ENCODE measurements at places on chromosomes 6 and 20.

DNA sequence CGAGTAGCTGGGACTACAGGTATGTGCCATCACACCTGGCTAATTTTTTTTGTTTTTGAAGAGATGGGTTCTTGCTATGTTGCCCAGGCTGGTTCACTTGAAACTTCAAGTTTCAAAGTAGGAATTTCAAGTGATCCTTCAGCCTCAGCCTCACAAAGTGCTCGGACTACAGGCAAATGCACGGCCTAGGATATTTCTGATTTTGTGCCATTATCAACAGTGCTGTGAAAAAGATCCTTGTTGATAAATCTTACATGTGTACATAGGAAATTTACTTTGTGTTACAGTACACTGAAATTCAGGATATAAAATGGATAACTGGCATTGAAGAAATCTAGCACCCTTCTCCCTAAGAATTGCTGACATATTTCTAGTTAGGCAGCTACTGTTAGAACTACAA, 184.6 kb upstream of the PRDM1 start:
- DNase-seq: no peak

DNA sequence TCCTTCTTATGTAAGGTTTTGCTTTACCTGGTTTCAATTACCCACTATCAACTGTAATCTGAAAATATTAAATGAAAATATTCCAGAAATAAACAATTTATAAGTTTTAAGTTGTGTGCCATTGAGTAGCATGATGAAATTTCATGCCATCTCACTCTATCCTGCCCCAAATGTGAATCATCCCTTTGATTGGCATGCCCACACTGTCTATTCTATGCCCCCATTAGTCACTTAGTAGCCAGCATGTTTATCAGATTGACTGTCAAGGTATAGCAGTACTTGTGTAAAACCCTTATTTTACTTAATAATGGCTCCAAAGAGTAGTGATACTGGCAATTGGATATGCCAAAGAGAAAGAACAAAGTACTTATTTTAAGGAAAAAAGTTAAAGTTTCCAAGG, 403.8 kb downstream of the ADGRB3 start:
- DNase-seq: no peak

DNA sequence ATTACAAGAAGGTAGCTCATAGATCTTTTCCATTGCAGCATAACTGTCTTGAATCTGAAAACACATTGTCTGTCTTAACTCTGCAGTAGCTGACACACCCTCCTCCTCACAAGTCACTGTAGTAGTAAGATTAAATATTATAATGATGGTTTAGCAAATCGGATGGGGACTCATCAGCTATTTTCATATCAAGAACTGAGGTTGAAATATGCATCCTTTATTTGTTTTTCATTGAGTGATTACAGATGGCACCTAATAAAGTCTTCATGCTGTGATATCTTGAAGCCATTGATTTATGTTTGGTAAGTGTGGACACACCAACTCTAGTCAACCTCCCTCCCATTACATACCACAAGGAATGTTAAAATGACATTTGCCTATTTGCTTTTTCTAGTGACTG, 267.4 kb upstream of the TAB2 start:
- no peak for DNase-seq

DNA sequence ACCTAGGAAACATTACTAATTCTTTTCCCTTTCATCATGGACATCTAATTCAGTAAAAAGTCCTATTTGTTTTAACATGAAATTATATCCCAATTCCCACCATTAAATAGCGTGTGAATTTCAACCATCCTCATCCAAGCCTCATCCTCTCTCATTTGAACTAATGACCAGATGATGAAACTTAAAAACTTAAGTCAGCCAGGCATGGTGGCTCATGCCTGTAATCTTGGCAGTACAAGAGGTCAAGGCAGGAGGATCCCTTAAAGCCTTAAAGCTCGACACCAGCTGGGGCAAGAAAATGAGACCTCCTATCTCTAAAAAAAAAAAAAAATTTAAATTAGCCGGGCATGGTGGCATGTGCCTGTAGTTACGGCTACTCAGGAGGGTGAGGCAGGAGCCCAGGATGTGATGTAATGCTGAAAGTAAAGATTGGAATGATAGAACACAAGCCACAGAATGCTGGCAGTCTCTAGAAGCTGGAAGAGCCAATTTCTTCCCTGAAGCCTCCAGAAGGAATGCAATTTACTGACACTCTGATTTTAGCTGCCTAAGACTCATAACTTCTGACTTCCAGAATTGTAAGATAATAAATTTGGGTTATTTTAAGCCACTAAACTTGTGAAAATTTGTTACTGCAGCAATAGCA, 27.1 kb upstream of the HAO1 start:
- DNase-seq: no peak

DNA sequence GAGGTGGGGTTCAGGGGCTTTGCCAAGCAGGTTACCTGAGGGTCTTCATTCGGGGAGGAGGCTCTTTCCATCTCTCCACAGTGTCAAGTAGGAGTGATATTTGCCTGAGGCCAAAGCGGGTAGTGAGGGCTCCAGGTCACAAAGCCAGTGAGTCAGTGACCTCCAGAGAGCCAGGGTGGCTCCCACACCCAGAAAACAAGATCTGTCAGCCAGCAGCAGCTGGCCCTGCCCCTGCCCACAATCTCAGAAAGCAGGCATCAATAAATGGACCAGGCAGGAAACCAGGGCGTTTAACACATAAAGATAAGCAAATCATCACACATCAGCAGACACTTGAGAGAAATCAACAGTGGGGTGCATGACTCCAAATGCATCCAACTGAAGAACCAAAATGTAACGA, 250.8 kb downstream of the CDH26 start:
- DNase-seq: peak; percentile 87

DNA sequence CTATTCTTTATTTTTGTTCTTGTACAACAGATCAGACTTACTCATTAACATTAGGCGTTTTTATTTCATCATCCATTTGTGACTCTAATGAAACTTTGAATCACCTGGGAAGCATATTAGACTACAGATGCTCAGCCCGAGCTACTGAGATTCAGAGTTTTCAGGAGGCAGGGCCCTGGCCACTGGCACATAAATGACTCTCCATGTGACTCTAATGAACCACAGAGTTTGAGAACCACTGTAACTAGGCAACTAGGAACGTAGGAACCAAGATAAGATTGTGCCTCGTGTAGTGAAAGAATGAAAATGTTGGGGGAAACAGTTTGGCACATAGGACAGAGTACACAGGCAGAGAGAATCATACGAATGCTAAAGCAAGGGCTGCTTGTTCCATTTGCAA, 405.9 kb upstream of the BTBD3 start:
- DNase-seq: peak; percentile 27

DNA sequence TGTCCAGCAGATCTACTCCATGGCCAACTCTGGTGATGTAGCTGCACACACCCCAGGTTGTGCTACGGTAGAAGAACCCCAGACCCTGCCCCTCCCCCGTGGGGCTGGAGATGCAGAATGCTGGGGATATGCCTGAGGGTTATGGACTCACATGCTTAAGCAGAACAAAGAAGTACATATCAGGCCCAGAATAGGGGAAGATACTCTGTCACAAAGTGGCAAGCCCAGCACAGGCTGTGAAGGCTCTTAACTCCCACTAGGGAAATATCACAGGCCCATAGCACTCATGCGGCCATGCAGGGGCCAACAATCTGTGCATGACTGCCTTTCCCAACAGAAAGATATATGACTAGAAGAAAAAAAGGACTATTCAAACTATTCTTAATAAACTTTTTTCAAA, 234.9 kb downstream of the KCNQ5 start:
- DNase-seq: no peak

GRCh38 chr6:135465903-135466302, 31.6 kb downstream of the AHI1 start:
- DNase-seq: no peak

DNA sequence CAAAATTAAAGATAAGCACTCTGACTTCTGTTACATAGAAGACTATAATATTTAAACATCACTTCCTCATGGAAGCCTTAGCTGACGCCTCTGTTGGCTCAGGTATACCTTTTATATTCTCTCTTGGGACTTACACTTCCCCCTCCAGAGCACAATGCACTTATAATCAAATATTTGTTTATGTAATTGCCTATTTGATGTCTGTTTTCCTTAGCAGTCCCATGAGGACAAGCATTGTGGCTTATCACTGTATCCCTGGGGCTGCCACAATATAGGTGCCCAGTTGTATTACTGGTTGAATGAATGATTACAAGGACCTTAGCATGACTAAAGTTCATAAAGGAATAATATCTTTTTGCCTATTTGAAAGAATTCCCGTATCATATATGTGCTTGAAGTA, 186.7 kb upstream of the VGLL2 start:
- no peak for DNase-seq

DNA sequence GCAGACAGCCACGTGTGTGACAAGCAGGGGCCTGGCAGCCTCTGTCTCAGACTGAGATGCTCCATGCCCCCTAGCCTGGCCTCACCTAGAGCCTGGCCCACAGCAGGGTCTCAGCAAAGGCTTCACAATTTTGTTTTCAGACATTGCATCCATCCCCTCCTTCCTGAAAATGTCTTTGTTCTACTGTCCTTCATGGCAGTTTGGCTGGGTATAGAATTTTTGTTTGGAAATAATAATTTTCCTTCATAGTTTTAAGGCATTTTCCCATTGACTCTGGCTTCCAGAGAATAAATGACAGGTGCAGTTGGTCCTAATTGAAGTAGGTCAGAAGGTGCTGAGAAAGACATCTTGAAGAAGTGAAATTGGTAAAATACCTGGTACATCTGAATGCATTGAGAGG, 216.2 kb downstream of the EYA2 start:
- no peak for DNase-seq

DNA sequence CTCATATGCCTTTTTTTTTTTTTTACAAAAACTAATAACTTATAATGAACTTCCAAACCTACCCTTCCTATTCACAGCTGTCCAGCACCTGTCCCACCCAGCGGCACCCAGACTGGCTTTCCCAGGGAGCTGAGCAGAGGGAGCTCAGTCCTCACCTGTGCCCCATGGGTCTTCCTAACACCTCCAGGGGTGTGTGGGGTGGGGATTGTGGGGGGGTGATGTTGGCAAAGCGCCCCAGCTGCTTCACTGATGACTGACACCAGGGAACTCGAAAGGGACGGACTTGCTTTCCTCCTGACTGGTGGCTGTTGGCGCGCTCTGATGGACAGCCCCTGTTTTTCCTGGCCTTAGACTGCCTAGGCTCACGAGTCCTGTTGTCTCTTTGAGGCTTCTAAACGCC, 14.2 kb upstream of the SYNJ2 start:
- DNase-seq: no peak

GRCh38 chr6:7895125-7895423, 15.5 kb downstream of the TXNDC5 start:
- DNase-seq: peak; percentile 75

DNA sequence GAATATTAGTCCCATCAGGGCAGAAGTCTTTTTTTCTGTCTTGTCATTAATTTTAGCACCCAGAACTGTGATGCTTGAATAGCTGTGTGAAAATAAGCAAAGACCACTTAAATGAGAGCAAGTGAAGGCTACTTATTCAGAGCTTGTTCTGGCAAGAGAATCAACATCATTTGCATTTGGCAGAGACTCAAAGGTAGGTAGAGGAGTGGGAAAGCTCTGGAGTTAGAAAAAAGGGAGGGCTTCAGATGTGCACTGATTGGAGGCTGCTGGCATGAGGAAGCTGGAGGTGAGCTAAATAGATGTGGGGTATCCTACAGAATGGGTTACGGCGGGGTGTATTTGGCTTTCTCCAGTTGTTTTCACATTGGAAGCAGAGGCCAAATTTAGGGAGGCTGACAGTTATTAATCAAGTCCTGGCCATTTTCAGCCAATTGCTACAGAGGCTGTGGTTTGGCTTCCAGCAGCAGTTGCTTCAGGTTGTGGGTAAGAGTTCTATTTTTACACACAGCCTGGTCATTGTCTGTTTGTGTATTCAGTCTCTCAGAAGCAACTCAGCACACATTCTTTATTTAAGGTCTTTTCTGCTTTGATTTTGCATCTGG, 254.3 kb downstream of the BTBD3 start:
- peak; percentile 3 for DNase-seq

GRCh38 chr6:71181565-71181964, 107.0 kb upstream of the OGFRL1 start:
- no peak for DNase-seq

DNA sequence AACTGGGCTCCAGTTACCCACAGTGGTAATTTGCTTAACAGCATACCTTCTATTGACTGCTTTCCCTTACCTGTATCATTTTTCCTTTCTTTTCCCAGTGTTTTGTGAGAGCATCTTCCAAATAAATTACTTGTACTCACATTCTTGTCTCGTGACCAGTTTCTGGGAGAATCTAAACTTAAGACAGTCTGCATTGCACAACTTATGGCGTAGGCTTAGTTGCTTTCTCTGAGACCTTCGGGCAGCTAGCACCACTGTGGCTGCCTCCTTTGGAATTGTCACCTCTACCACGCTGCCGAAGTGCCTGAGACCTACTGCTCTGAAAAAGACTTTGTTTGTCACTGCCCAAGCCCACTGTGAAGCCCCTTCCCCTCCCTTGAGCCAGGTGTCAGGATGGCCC, 188.1 kb upstream of the BMP2 start:
- no peak for DNase-seq

DNA sequence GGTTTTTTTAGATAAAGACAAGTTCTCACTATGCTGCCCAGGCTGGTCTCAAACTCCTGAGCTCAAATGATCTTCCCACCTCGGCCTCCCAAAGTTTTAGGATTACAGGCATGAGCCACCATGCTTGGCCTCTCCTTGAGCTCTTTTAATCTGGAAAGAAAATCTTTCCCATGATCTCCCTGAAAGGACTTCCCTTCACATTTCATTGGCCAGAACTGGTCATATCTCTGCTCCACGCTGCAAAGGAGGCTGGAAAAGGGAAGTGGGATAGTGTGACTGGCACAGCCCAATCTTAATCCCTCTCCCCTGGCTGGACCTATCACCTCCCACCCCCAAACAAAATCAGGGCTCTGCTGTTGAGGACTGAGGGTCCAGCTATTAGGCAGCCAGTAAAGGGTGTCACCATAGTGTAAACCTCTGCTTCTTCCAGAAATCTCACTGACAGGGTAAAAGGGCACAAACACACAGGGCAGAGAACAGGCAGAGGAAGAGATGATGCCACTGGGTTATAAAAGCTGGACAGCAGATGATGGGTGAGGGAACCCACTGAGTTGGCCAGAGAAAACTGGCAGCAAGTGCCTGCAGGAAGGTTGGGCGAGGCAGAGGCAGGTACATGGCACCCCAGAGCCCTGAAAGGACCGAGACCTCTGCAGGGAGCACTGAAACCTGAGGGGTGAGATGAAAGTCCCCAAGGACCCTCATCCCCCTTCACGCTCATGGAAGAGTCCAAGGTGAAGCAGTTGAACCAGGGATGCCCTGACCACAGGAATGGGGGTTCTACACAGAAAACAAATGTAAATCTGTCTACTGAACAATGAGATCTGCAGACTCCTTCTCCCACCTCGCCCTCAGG, 83.1 kb upstream of the PTPN1 start:
- DNase-seq: no peak

GRCh38 chr6:15386110-15386755, 140.4 kb downstream of the JARID2 start:
- peak; percentile 36 for DNase-seq

GRCh38 chr6:87049779-87050178, 45.1 kb downstream of the CGA start:
- no peak for DNase-seq

- no peak for DNase-seq
Observed at GRCh38 chr6:150145830-150146229, 3.0 kb downstream of the PPP1R14C start.

GRCh38 chr20:49446808-49447207, 35.7 kb downstream of the KCNB1 start:
- DNase-seq: no peak

Data from hematopoietic multipotent progenitor cell treated with erythropoietin and hydrocortisone succinate and interleukin-3 and kit ligand, for 6 days (in vitro differentiated cells).